C1 segment of cervical spinal cord (tissue), 14 donors: ENCODE measurements at places on chromosomes 13 and 19.

- no peak for DNase-seq
Measured at GRCh38 chr19:50666346-50667176, 17.3 kb downstream of the C19orf81 start.

- DNase-seq: no peak
Measured at GRCh38 chr19:53537121-53537520, 824 bp upstream of the ZNF331 start.

GRCh38 chr19:16628984-16629691 lies 1.1 kb upstream of the MED26 start:
- DNase-seq: no peak

DNA sequence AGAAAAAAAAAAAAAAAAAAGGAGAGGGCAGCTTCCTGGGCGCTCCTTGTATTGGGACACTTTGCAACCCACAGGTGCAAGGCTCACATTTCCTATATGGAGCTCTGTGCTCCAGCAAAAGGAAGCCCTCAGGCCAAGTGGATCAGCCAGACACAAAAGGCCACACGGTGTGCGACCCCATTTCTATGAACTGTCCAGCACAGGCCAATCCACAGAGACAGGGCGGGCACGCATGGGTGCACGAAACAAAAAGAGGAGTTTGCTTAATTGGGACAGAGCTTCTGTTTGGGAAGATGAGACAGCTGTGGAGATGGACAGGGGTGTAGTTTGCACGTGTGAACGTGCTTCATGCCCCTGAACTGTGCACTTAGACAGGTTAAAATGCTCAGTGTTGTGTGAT lies 31.6 kb upstream of the MATK start:
- no peak for DNase-seq

GRCh38 chr13:64704121-64704649 lies 2526.0 kb downstream of the PCDH9 start:
- no peak for DNase-seq

DNA sequence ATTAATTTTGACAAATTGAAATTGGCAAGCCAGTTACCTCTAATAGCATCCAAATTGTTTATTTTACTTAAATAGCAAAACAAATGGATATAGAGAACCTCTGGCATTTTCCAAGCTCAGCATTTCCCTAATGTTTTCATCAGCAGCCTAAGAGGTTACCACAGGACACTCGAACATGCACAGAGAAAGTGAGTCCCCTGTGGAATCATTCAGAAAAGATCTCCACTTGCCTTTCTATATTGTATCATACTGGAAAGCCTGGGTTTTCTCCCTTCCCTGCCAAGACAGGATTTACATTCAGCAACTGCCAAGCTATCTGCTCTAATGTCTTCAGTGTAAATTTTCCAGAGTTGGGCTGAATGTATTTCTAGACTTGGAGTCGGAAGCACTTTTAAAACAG lies 188.9 kb downstream of the KCTD12 start:
- no peak for DNase-seq

GRCh38 chr19:15468675-15469512 lies 4.5 kb upstream of the RASAL3 start:
- DNase-seq: no peak

GRCh38 chr13:20521364-20522115 lies 4.1 kb downstream of the CRYL1 start:
- no peak for DNase-seq

DNA sequence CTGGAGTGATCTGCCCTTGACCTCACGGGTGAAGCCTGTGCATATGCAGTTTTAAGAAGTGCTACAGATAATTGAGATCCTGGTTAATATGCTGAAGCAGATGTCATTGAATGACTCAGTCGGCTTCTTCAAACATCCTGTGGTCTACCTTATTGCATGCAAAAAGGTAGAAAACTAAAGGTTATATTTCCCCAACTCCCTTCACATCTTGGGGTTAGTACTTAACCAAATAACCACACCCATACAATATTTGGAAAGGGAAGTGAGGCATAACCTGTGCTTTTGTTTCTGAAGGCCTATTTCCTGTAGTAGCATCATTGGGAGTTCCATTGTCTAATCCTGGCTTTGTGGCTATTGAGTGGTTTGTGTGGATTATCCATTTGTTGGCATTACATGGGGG lies 58.3 kb downstream of the RAP2A start:
- DNase-seq: no peak

GRCh38 chr13:43339805-43340550 lies 316.6 kb downstream of the DNAJC15 start:
- no peak for DNase-seq

GRCh38 chr13:37418490-37418889 lies 180.1 kb downstream of the POSTN start:
- no peak for DNase-seq

DNA sequence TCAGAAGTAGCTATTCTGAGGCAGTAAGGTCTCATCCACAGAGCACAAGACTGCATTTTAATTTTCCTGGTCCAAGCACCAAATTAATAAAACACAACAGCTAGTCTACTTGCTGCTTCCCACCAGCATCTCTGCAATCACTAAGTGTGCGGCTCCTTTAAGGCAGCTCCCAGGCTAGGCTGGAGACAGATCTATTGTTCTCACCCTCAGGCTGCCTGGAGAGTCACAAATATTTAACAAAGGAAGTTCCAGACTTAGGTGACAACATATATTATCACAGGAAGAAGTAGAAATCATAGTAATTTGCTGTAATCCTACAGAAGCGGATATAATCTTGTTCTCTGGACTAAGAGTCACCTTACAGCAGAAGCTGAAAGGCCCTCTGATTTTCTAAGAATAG lies 2.2 kb upstream of the EID2 start:
- peak; percentile 16 for DNase-seq

DNA sequence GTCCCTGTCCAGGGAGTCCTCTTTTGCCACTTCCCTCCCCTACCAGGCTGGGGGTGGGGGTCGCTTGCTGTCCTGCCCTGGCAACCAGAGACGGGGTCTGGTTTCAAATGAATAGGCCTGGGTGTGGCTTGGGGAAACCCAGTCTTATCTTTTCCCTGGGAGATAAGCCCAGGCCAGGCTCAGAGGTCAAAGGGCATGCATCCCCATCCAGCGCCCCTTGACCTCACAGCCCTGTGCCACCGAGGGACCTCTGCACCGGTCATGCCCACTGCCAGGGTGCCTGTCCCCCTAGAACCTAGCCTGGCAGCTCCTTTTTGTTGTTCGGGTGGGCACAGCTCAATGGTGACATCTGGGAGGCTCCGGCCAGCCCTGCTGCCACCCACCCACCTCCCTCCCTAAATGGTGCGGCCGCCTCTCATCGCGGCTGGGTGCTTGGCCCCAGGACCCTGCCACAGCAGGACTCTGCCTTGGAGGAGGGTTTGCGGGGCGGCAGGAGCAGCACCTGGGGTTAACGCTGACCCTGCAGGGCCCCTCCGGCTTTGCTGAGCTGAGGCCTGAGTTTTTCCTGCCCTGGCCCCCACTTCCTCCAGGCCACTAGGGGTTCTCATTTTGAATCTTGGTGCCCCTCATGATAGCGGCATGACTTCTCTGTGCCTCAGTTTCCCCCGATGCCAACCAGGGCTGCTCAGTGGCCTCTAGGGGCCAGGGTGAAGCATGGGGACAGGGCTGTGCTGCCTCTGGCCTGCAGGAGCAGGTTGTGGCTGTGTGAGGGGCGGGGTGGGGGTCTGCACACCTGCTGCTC lies 2.9 kb upstream of the CERS1 start:
- no peak for DNase-seq

GRCh38 chr19:15276620-15277215 lies 44.5 kb upstream of the EPHX3 start:
- DNase-seq: no peak

DNA sequence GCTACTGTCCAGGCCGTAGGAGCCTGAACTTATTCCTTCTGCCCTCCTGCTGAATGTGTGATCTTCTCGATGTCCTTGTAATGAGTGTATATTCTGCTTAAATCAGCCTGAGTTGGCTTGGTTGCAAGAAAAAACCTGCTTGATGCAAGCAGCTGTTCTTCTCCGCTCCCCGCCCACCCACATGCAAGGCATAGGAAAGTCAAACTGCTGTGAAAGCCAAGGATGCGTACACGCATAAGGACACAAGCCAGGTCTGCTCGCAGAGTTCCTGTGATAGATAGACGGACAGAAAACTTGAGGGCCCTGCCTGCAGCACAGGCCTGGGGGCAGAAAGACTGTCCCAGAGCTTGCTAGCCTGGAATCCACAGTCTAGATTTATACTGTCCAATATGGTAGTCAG lies 101.1 kb downstream of the DNAJC15 start:
- DNase-seq: no peak

GRCh38 chr13:44414716-44415115 lies 41.1 kb downstream of the SERP2 start:
- no peak for DNase-seq

DNA sequence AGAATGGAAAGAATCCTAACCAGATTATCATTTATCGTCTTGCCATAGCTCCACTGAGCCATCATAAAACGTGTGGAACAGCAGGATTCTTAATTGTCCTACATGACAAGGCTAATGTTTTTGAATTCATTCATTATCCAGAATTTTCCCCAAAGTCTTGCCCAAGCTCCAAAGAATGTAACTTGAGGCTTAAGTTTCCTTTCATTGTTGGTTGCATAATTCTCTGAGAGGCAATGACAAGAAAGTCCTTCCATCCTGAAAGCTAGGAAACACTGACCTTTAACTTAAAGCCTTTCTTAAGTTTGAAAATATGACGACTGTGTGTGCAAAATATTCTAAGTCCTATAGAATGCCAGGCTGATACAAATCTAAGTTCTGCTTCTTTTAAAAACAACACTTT lies 546.1 kb downstream of the SUCLA2 start:
- DNase-seq: no peak

DNA sequence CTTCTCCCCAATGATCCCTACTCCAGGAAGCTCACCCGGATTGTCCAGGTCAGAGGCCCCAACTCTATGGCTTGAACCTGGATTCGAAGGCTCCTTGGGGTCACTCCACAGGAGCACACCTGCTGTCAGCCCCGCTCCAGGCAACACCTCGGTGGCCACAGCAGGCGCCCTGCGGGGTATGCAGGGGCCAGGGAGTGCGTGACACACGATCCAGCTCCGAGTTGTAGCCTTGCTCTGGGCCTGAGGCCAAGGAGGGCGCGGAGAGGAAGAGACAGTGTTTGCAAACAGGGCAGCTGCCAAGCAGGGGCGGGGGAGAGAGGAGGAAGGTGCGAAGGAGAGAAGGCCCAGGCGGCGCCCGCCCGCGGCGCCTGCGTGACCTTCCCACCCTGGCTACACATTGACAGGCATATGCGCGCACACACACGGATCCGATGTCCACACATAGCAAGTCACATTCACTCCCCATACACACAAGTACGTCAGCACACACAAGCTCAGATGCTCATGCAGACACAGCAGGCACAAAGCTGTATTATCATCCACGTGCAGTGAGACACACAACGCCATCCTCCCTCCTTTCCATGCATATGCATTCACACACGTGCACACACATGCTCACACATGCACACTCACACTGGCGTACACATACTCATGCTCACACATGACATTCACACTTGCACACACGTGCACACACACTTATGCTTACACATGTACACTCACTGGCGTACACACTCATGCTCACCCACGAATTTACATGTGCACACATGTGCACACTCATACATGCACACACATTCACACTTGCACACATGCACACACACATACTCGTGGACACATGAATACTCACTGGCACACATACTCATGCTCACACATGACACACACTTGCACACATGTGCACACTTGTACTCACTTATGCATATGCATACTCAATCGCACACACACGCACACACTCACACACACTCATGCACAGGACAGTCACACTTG lies 10.4 kb downstream of the SBK2 start:
- no peak for DNase-seq

DNA sequence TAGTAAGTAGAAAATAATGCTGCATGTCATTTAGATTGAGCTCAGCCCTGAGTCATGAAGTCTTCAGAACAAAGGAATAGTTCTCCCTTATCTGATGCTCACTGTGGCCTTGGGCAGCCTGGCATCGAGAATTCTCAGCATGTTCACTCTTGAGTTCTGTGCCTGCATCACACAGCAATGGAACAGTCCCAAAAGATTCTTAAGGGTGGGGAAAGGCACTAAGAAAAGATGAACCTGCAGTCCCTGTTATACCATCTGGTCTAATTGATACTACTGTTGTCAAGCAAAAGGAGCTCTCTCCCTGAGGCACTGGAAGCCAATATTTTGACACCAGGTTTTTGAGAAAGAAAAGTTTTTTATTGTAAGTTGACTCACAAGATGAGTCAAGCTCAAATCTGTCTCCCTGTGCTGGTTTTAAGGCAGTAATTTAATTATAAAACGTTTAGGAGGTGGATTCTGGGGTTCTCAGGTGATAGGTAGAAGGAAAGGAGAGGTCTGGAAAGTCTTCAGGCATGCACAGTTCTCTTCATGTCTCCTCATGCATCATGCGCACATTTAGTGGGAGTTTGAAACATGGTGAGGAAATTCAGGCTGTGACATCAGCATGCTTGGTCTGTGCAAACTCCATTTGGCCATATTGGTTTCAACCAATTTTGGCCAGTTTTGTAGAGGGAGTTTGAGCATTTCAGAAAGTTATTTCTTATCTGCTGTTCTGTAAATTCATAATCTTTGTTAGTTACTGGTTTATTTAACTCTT lies 38.1 kb upstream of the ZNF766 start:
- DNase-seq: no peak

DNA sequence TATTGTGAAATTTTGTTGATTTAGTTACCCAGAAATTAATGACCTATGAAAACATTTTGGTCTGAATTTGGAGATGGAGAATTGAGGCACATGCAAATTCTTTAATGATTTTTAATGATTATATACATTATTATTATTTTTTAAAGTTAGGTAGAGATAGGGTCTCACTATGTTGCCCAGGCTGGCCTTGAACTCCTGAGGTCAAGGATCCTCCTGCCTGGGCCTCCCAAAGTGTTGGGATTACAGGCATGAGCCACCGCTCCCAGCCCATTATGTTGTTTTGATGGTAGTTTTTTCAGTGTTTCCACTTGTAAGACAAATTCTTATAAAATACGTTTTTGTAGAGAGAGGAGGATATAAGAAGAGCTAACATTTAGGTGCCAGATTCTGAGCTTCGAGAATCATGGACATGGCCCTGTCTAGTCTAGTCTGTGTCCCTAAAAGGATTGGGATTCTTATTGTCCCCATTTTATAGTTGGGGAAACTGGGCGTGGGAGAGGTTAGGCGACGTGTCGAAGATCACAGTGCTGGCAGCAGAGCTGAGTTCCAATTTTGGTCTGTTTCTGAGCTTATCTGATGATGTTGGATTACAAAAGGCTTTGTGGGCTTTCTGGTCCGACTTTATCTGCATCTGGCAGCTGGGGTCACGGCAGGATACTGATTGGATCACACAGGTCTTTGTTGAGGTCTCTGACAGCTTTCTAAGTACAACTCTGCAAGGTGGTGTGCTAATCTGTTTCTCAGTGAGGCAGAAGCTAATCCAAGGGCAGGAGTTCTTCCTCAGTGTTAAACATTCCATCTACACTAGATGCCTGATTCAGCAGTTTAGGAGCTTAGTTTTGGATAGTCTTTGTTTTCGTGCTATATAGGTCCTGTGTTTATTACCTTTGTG lies 7.5 kb upstream of the WDR88 start:
- no peak for DNase-seq

GRCh38 chr19:51145916-51146493 lies 3.9 kb downstream of the SIGLEC7 start:
- no peak for DNase-seq
